ENCODE measurements at places on chromosomes 1 and 21.

DNA sequence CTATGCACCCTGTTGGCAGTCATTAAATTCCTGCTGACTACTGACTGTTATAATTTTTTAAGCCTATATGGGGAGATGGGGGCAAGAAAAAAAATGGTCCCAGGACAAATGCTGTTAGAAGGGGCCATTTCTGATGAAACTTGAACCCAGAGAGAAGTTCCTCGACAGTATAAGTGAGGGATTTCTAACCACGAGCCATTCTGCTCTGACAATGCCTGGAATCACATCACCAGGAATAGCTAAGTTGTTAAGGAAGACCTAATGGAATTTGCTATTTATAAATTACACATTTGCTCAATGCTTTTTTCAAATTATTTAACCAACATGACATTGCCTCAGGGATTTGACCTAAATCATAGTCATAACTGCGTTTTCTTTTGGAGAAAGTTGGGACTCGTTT, 55.2 kb downstream of the LHX9 start:
- no peak for DNase-seq

DNA sequence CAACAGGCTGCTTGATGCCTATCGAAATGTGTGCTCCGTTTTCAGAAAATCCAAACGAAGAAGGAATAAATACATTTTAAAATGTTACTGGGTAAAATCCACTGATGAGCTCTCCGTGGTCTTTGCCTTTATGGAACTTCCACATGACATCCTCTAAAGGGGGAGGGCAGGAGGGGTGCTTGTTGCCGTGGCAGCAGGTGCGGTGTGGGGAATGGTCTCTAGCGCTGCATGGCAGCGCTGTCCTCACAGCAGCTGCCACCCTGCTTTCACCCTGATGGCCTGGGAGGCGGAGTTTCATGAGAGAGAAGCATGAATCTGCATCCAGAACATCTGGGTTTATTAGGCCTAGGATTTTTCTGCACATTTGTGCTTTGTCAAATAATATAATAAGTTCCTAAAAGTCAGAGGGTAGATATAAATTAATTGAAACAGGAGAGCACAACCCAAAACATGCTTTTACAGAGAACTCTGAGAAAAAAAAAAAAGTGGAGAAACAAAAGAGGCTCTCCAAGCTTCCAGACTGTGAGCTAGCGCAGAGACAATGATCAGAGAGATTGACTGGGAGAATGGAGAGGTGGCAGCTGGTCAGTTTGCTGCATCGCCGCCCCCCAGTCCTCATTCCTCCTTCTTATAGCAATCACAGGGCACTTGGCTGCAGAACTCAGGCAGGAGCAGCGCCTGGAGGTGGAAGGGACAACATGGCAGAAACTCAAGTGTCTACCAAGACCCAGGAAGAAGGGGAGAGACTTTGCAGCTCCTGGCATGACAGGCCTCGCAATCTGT, 228.6 kb downstream of the DSCAM start:
- DNase-seq: no peak

DNA sequence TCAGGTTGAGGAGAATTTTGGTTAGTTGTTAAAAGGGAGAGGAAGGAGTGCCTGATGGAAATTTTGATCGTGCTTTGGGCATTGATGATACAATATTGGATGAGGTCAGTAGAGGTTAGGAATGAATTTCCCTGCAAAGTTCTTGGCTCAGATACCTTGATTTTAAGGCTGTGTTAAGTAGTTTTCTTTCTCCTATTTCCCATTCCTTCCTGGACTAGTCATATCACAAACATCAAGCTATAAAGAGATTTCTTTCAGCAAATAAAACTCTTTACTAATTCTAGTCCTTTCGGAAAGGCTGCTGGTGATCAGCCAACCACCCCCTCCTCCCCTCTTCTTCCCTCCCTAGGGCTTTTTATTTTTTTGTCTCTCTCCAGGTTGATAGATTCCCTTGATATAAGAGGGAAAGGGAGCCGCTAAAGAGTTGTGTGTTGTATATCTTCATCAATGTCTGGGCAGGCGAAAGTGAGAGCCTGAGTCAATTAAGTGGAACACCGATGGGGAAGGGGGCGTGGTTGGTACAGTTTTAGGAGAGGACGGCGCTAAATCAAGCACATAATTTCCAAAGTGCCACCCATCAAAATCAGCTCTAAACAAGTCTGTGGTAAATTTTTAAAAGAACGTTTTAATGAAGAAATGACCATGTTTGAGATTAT, 100.1 kb upstream of the PLXNA2 start:
- DNase-seq: no peak

DNA sequence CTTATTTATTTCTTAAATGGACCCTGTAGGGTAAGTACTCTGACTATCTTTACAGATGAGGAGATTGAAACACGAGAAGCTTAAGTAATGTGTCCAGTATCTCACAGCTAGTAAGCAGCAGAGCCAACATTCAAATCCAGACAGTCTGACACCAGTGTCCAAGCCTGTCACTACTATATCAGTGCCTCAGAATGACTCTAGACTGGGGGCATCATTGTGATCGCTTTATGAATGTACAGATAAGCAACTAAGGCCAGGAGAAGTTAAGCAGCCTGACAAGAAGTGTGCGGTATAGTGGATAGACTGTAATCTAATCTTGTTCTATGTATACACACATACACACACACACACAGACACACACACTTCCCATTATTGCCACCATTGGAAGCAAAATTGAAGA, 158.7 kb downstream of the NTNG1 start:
- no peak for DNase-seq

DNA sequence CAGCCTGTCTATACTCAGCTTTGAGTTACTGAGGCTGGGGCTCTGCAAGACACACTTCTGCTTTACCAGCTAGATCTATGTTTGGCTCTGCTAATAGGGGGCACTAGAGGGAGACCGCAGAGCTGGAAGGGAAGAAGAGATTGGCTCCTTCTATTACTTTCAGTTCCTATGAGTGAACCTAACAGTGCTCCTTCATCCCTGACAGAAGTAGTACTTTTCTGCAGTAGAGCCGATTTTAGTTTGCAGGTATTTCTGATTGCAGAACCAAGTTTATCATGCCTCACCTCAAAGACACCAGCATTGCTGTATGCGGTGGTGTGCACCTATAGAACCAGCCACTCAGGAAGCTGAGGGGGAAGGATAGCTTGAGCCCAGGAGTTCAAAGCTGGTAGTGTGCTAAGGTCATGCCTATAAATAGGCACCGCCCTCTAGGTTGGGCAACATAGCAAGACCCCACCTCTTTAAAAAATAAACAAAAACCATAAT, 5.7 kb upstream of the ZDHHC18 start:
- DNase-seq: no peak

DNA sequence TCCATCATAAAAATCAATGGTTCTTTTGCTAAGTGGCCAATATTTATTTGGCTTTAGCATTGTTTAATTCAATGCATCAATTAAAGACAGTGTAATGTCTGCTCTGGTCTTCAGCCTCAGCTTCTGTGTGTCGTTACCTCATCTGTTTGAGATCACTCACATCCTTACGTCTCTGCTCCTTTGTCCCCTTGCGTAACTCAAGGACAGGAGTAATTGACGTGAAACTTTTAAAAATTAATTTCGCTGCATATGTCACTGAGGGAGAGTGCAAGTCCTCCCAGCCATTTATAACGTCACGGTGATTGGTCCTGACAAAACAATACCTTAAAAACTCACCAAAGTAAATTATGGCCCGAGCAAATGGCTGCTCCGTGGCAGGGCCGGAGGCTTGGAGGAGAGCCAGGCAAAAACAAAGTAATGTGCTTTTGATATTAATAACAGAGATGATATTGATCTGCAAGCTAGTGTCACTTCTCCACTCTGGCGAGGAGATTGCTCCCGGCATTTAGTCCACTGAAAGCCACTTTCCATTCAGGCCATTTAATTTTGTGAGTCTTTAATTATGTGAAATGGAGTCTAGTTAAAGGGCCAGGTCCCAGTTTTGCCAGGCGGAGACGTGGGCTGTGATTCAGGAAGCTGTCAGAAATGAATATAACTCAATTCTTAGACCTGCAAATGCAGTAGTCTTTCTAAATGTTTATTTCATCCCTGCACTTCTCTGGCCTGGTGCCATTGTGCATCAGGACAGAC, 150.9 kb upstream of the POU3F1 start:
- no peak for DNase-seq

DNA sequence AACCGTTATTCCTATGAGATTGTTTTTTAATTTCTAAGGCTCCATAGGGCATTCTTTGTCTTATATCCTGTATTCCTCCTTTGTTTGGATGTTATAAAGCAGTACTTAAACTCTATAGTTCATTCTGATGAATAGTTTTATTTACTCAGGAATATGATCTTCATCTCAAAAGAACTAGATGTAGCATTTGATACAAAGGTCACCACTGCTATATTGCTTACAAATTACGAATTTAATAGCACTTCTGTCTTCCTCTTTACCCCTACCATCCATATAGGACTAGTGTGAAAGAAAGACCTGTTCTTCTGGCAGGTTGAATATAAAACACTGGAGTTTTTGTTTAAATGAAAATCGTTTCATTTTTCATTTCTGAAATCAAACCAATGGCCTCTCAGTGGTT, 468.1 kb upstream of the CXADR start:
- no peak for DNase-seq

DNA sequence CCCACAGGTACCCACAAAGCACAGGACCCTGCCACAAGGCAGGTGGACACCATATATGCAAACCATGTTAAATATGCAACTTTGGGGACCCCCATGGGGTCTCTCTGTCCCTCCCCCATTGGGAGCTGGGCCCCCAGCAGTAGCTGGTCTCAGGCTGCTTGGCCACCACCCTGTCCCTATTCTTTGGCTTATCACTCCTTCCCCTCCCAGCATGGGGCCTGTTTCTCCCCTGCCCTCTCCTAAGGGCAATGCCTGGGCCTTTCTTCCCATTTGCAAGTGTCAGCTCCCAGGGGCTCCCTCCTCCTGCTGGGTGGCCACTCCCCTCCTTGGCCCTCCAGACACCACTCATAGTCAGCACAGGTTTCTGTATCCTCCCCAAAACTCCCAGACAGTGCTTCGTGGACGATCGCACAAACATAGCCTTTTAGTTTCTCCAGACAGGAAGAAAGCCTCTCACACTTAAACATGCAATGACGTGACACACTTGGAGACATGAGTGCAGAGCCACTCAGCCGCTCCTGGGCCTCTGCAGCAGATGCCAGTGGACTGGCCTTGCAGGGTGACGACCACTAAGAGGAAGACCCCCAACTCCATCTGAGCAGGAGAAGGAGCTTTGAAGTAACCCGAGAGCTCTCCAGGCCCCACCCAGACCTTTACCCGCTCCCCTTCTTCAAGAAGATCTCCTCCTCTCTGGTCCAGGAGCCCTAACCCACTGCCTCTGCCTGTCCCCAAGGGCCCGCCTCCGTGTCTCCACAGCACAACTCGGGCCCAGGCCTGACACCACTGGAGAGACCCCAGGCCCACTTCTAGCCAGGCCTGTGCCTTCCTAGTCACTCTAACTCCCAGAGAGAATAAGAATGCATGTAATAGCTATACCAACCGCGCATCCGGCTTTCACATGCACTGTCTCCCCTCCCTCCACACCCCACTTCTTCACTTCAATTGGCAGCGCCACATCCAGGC, 22.9 kb downstream of the CITED4 start:
- DNase-seq: no peak

DNA sequence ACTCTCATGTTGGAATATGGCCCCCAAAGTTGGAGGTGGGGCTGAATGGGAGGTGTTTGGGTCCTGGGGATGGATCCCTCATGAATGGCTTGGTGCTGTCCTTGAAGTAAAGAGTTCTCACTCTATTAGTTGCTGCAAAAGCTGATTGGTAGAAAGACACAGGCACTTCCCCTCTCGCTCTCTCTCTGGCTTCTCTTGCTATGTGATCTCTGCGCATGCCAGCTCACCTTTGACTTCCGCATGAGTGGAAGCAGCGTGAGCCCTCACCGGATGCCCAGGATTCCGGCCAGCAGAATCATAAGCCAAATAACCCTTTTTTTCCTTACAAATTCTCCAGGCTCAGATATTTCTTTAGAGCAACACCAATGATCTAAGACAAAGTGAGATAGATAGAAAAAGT, 20.9 kb upstream of the CCSAP start:
- DNase-seq: no peak

GRCh38 chr1:102463328-102463727, 466.6 kb upstream of the OLFM3 start:
- no peak for DNase-seq

GRCh38 chr1:77265180-77265579, 16.6 kb upstream of the AK5 start:
- DNase-seq: no peak

DNA sequence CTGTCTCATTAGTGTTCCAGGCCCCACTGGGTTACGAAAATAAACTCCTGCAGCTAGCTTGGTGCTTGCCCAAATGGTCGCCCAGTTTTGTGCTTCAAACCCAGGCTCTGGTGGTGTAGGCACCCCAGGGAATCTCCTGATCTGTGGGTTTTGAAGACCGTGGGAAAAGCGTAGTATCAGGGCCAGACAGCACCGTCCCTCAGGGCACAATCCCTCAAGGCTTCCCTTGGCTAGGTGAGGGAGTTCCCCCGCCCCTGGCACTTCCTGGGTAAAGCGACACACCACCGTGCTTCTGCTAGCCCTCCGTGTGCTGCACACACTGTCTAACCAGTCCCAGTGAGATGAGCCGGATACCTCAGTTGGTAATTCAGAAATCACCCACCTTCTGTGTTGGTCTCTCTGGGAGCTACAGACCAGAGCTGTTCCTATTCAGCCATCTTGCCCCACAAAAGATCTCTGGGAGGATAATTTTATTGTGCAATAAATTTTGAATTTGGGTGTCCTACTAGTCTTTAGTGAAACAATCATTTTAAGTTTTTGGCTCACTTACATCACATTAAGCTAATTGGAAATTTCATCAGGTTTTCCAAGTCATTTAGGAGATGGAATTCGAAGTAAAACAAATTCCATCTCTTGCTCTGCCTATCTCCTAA, 9.4 kb upstream of the SLC25A24 start:
- no peak for DNase-seq

DNA sequence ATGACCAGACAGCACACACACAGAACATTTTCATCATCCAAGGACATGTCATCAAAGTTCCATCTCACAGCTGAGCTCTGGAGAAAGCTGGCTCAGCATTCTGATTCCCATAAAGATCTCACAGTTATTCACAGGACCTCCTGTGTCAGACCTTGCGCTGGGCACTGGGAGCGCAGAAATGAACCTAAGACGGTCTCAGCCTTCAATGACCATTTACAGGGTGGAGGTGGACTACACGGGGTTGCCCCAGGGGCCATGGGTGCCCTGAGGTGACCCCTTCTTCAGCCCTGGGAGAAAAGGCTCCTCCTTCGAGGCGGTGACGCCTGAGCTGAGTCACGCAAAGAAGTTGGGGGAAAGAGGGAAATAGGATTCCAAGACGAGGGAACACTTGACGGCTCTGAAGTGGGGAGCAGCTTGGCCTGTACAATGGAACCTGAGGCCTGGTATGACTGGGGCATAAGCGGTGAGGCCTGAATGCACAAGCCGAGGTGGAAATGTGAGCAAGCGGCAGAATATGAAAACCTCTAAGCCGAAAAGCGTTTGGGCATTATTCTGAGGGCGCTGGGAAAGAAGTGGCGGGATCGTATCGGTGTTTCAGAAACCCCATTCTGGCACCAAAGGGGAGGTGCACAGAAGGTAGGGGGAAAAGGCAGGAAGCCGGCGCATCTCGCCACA, 797 bp downstream of the CC2D1B start:
- DNase-seq: no peak

- no peak for DNase-seq
These were observed 37.6 kb upstream of the CLIC4 start for GRCh38 chr1:24707687-24708086.

- no peak for DNase-seq
These were observed 26.4 kb upstream of the LAMC1 start for GRCh38 chr1:182996816-182997215.

Data from stimulated activated CD4-positive, alpha-beta T cell treated with anti-CD3 and anti-CD28 coated beads, Interleukin-1b, Interleukin-23, amount 100 ng/mL, for 24 hours (primary cell).